ENCODE measurements at places on chromosomes 11 and 22.

DNA sequence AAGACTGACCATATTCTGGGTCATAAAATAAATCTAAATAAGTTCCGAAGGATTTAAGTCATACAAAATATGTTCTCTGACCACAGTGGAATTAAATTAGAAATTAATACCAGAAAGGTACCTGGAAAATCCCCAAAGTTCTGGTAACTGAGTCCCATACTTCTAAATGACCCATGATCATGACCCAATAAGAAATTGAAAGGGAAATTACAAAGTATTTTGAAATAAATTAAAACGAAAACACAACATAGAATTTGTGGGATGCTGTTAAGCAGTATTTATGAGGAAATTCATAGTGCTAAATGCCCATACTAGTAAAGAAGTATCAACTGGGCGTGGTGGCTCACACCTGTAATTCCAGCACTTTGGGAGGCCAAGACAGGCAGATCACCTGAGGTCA, 23.4 kb upstream of the IL10RA start:
- DNase-seq = no peak

DNA sequence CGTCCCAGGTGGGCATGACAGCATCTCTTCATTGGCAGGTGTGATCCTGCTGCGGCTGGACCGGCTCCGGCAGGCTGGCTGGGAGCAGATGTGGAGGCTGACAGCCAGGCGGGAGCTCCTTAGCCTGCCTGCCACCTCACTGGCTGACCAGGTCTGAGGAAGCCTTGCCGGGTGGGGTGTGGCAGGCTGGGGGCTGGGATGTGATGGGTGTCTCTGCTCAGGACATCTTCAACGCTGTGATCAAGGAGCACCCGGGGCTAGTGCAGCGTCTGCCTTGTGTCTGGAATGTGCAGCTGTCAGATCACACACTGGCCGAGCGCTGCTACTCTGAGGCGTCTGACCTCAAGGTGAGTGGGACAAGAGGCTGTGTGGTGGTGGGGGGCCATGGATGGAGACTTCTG, 3.5 kb downstream of the LARGE2 start:
- no peak for DNase-seq

DNA sequence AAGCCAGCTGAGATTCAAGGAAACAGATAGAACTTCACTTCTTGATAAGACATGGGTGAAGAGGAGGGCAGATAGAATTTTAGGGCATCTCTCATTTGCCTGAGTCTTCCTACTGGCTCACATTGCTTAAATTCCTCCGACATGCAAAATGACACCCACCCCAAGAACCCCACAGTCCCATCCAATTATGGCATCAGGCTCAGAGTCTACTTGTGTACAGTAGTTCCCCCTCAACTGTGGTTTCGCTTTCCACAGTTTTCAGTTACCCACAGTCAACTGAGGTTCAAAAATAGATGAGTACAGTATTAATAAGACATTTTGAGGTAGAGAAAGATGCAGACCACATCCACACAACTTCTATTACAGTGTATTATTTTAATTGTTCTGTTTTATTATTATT, 99.8 kb downstream of the TTC17 start:
- DNase-seq = no peak

- no peak for DNase-seq
Observed at GRCh38 chr11:27945348-27945747, 162.6 kb downstream of the KIF18A start.

GRCh38 chr11:63804259-63804658, 9.0 kb upstream of the SPINDOC start:
- no peak for DNase-seq

DNA sequence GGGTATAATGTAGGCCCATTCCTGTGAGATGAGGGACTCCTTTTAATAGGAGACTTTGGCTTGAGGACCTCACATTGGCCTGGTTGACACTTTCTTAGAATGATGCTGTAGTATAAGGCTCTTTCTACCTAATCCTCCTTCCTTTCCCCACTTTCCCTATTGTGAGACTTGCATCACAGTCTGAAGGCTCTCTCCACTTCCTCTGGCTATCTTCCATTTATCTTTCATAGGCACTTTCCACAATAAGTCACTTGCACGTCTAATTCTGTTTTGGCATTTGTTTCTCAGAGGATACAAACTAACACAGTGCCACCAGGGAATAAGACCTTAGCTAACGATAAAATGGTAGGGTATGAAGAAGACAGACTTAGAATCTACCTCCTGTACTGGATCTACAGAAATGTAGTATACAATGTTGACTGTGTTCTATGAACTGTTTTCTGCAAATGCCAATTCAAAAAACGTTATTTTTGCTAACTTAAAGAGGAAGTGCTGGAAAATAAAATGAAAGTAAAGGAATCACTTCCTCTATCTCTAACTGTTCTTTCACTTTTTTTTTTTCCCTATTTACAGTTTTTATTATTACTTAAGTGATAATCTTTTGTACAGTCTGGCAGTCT, 17.9 kb upstream of the PDE3B start:
- DNase-seq = no peak

DNA sequence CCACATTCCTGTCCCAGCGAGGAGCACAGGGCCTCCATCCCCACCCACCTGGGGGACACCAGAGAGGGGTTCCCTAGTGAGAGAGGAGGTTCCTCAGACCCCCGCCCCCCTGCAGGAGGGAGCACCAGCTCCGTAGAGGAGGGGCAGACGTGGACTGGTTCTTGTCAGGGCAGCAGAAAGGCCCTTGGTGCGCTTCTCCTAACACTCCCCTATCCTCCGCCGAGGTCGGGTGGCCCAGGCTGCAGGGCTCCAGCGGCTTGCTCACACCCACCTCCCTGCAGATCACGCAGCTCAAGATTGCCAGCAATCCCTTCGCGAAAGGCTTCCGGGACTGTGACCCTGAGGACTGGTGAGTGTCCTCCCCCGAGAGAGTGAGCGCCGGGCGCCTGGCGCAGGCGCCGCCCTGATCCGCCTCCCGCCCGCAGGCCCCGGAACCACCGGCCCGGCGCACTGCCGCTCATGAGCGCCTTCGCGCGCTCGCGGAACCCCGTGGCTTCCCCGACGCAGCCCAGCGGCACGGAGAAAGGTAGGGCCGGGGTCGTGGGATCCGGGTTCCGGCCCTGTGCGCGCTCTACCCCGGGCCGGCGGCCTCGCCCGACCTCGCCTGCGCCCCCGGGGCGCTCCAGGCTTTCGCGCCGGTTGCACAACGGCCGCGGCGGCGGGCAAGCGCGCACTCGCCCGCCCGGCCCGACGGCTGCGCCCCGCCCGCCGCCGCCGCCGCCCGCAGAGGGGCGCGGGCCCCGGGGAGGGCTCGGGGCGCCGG, 5.1 kb downstream of the TBX1 start:
- DNase-seq = no peak

GRCh38 chr22:23581260-23581650, 1.2 kb upstream of the IGLL1 start:
- no peak for DNase-seq

- DNase-seq = no peak
Observed at GRCh38 chr11:1297576-1298473, 11.6 kb downstream of the TOLLIP start.

- DNase-seq = no peak
Observed at GRCh38 chr22:25716637-25717036, 25.4 kb upstream of the MYO18B start.

- DNase-seq = no peak
Observed at GRCh38 chr11:118448294-118448693, 12.0 kb downstream of the KMT2A start.

DNA sequence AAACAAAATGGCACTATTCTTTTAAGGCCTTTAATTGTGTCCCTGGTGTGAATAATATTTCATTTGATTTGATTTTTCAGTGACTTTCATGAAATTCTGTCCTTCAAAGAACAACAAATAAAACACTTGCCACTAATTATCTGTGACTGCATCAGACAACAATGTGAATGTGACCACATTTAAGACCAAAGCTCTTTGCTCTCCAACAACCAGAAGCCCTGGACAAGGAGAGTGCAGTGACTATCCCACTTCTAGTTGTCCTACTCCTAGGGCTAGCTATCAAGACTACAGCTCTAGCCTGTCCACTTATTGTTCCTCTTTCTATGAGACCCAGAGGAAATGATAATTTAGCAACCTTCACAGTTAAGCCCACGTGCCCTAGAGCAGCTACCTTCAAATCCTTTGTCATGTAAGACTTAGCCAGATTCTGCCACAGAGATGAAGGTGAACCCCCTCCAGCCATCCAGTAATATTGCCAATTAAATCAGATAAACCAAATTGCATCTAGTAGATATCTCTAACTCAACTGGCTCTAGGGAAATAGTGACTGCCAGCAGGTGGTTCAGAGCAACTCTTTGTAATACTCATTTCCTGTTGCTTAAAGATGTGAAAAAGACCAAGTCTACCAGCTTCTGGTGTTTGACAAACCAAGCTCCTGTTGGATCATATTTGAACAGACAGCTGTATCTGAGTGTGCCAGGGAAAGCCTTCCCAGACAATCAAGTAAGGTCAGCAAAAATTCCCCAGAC, 142.6 kb upstream of the BLID start:
- DNase-seq = no peak

GRCh38 chr11:16809886-16810668, 71.6 kb downstream of the C11orf58 start:
- no peak for DNase-seq

DNA sequence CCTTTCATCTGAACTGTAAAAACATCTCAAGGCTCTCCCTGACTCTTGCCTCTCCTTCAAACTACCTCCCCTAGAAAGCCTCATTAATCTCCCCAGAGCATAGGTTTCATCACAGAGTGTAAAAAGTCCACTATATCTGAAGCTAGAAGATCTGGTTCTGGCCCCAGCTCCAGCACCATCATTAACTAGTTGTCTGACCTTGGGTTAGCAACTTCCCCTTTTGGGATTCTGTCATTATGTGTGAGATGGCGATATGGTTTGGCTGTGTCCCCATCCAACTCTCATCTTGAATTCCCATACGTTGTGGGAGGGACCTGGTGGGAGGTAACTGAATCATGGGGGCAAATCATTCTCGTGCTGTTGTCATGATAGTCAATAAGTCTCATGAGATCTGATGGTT, 97.3 kb downstream of the KCNC1 start:
- no peak for DNase-seq

DNA sequence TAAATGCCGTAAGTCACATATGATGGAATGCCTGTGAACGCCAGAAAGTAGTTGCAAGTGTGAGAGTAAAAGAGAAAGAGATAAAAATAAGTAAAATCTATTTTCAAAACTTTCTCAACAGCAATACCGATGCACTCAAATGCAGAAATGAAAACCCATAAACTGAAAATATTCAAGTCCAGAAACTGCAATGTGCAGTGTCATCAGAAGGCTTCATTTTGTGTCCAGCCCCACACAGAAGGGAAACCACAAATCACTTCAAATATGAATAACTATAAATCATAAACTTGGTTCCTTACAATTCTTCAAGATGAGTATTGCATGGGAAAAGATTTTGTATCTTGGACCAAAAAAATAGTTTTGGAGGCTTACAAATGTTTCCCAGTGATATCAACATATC, 375.2 kb upstream of the ANO5 start:
- DNase-seq = no peak

DNA sequence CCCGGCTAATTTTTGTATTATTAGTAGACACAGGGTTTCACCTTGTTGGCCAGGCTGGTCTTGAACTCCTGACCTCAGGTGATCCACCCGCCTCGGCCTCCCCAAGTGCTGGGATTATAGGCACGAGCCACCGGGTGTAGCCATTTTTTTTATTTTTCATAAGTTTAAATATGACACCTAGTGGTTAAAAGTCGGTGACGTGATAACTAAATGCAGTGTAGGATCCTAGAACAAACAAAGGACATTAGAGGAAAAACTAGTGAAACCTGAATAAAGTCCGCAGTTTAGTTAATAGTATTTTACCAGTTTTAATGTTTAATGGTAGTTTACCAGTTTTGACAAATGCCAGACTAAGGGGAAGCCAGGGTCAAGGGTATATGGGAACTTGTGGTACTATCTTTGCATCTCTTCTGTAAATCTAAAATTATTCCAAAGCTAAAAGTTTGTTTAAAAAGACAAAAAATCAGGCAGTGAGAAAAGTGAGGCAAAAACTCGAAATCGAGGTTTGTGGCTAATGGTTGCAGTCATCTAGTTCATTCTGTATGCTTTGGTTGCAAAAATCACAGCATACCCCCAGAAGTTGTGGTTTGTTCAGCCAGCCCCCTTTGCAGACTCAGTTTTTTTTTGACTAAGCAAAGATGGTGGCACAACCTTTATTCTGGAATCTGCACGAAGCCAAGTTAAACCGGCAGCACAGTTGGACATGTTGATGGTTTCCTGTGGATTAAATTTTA, 29.6 kb downstream of the TOM1 start:
- DNase-seq = no peak

DNA sequence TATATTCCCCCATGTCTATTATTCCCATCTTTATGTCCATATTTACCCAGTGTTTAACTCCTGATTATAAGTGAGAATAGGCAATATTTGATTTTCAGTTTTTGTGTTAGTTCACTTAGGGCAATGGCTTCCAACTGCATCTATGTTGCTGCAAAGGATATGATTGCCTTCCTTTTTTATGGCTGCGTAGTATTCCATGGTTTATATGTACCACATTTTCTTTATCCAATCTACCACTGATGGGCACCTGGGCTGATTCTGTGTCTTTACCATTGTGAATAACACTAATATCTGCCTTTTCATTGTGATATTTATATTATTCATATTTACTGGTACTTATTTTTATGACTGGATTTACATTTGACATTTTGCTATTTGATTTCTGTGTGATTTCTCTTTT, 649.6 kb downstream of the NTM start:
- no peak for DNase-seq

- DNase-seq = no peak
Observed at GRCh38 chr22:40258017-40258416, 80.3 kb downstream of the TNRC6B start.

- no peak for DNase-seq
Observed at GRCh38 chr22:26038365-26038764, 130.9 kb upstream of the SEZ6L start.

- no peak for DNase-seq
Observed at GRCh38 chr11:103851166-103851651, 185.2 kb upstream of the DDI1 start.

DNA sequence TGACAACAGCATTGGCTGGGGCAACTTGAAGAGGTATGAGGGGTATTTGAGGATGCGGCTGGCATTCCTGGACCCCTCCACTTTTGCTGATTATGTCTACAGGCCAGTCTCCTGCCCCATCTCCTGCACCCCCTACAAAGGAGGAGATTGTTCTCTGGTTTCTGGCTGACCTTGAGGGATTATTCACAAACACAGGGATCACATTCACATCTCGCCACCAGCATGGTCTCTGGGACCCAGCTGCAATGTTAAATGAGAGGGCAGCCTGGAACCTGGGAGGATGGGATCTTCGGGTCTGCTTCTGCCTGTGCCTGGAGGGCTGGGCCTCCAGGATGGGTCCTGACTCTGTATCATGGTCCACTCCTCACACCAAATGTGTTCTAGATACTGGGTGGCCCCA, 32.8 kb upstream of the MYEOV start:
- no peak for DNase-seq

GRCh38 chr11:17443926-17444690, 32.5 kb downstream of the ABCC8 start:
- no peak for DNase-seq

- DNase-seq = no peak
Observed at GRCh38 chr11:100777736-100778135, 90.6 kb downstream of the ARHGAP42 start.
